Activated naive CD4-positive, alpha-beta T cell (primary cell): ENCODE measurements at places on chromosomes 2 and 18.

DNA sequence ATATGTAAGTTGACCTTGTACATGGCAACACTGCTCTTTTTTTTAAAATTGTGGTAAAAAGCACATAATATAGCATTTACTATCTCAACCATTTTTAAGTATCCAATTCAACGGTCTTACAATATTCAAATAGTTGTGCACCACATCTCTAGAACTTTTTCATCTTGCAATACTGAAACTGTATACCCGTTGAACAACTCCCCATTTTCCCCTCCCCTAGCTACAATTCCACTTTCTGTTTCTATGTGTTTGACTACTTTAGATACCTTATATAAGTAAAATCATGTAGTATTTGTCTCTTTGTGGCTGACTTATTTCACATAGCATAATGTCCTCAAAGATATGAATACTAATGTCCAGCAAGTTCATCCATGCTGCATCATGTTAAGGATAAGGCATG lies 452.1 kb downstream of the TXNL1 start:
- no peak for DNase-seq

- no peak for DNase-seq
Observed at GRCh38 chr2:97741686-97742085, 28.3 kb downstream of the ZAP70 start.

- DNase-seq = no peak
Observed at GRCh38 chr18:9586814-9587213, 27.5 kb downstream of the PPP4R1 start.

- no peak for DNase-seq
Observed at GRCh38 chr2:112814278-112814677, 22.3 kb downstream of the IL1B start.

DNA sequence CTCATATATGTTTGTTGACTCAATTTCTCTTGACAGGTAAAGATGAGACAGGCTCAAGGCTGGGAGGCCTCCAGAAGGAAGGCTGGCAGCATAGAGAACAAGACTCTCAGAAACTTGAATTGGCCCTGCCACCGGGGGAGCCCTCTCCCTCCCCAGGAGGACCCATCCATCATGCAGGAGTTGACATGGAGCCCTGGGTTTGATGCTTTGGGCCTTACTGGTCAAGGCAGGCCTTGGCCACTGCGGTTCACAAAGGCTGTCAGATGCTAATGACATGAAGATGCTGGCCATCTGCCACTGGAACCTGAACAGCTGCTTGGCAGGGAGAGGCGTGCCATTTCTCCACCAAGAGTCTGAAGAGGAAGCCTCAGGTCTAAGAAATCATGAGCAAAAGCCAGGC lies 193.6 kb downstream of the MTCL1 start:
- no peak for DNase-seq

GRCh38 chr18:23307567-23308295 lies 145.4 kb upstream of the RIOK3 start:
- DNase-seq = no peak
